CD4-positive, alpha-beta T cell treated with Interleukin-17A for 1 hour (primary cell): ENCODE measurements at places on chromosomes 3 and 15.

DNA sequence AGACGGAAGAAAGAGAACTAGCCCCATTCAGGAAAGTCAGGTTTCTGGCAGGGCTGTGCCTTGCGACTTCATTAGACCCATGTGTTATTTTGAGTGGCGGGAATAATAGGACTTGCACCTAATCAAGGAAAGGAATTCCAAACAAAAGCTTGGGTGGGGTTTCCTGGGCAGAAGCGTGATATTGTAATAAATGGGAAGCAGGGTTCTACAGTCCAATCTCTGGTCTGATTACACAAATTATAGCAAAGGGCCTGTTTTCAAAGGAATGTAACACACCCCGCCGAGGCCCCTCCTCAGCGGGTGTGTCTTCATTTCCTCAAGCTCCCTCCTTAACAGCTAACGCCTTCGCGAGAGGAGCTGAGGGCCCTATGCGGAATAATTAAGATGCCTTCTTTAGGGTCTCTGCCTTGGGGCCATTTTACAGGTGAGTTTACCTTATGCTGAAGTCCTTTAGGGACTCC is 396.0 kb upstream of the C2CD4B start:
- no peak for DNase-seq

DNA sequence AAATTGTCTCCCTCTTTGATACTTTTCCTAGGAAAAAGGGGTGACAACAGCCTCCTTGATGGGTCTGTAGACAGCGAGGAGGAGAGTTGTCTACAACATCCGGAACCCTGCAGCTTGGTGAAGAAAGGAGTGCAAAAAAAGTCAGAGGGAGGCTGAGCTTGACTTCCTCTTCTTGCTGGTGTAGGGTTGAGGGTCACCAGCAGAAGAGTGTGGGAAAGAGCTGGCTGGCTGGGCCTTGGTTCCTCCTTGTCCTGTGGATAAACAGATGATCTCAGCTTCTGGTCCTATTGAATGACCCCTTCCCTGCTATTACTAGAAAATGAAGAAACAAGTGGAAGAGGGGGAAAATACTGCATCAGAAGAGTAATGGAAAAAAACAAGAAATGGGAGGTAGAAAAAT is 20.4 kb downstream of the SLC7A14 start:
- no peak for DNase-seq

DNA sequence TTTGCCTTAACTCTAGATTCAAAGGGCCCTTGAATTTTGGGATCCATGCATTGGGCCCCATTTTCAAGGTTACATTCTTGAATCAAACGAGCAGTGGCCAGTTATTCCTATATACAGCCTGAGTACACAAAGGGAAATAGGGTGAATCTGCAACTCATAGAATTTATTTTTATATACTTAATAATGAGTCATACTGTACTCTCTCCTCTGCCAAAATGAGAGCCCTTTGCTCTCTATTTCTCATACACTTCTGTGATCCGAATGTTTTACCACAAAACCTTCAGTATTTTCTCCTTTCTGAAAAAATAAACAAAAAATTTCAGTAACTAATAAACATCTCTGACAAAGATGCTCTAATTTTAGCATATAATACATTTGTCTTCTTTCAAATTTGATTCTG is 116.7 kb downstream of the SERPINI1 start:
- DNase-seq: no peak

DNA sequence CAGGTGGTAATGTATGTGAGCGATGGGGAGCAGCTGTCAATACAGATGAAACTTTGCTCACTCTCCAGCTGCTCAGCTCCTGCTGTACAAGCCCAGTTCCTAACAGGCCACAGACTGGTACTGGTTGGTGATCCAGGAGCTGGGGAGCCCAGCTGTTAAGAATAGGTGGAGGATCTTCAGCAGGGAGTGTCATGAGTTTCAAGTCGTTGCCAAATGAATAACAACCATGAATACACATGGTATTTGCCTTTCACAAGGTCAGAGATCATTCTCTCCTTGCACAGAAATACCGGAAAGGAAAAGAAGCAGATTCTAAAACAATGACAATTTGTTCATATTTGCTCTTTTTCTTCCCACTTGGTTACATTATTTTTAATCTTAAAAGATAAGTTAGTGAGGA is 5.1 kb downstream of the PLSCR1 start:
- DNase-seq: no peak

DNA sequence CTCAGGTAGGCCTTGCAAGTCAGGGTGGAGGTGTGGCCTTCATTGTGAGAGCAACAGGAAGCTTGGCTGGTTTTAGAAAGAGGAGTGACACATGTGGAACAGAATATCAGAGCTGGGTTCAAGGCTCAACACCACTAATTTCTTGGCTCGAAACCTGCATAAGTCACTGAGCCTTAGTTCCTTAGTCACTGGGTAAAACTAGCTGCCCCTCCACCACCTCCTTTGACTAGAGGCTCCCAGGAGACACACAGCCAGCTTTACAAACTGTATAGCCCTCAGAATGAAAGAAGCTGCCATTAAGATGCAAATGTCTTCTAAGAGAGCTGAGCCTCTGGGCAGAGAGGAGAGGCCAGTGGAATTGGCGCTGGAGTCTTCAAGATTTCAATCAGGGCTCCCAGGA is 67.7 kb downstream of the CERS3 start:
- no peak for DNase-seq
